Stimulated activated CD8-positive, alpha-beta memory T cell treated with anti-CD3 and anti-CD28 coated beads, Interleukin-7, amount 100 ng/mL, for 4 hours (primary cell): ENCODE measurements at places on chromosomes 3 and 15.

GRCh38 chr15:47718497-47719437 is 1.5 kb downstream of the SEMA6D start:
- DNase-seq = no peak

DNA sequence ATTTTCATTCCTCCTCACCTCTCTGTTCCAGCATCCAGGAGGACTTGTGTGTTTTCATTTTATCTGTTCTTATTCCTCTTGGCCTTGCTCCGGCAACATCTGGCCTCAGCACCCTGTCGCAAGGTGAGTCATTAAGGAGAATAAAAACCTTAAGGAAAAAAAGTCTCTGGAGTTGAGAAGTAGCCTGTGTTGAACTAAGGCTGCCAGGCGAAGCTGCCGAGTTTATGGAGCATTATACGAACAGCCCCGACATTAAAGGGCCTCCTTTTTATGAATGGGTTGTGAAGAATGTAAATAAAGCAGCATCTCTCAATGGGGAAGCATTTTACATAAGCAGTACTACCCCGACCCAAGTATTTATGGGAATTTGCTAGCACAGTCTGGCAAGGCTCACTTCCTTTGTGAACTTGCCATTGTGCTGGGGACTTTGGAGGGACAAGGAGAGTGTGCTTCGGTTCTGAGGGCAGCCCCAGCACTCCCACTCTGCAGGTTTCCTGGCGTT is 4.7 kb downstream of the BAHD1 start:
- DNase-seq = no peak

DNA sequence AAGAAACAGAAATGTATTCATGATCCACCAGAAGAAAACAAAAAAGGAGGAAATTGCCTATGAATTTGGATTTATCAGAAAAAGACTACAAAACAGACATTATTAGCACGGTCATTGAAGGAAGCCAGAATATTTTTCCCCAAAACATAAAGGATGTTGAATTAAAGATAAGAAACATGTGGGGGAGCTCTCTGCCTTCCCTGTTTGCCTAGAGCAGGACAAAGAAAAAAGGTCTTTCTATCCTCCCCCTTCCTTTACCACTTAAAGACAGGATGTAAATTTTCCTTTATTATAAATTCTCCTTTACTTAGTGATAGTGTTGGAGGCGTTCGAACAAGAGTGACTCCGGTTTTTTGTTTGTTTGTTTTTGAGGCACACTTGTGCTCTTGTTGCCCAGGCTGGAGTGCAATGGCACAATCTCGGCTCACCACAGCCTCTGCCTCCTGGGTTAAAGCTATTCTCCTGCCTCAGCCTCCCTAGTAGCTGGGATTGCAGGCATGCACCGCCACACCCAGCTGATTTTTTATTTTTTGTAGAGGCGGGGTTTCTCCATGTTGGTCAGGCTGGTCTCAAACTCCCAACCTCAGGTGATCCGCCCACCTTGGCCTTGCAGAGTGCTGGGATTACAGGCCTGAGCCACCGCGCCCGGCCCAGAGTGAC is 14.9 kb upstream of the RPN1 start:
- no peak for DNase-seq

- DNase-seq = no peak
Measured at GRCh38 chr15:62887113-62887570, 155.4 kb upstream of the TPM1 start.

DNA sequence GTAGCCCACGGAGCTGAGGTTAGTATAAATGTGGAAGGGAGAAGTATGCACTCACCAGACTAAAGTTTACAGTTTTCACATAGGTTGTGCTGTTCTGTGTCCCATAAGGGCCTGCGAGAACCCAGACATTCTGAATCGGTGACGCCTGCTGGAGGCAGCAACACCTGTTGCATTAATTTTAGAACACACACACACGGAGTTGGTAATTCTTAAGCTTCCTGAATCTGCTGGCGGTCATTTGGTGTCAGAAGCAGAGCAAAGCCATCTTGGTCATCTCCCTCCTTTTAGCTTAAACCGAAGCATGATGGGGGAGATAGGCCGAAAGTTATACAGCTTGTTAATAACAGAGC is 41.1 kb upstream of the AP3B2 start:
- DNase-seq = no peak

GRCh38 chr3:42052484-42053351 is 38.4 kb upstream of the TRAK1 start:
- no peak for DNase-seq

GRCh38 chr15:64597477-64597822 is 137.1 kb downstream of the ZNF609 start:
- no peak for DNase-seq

DNA sequence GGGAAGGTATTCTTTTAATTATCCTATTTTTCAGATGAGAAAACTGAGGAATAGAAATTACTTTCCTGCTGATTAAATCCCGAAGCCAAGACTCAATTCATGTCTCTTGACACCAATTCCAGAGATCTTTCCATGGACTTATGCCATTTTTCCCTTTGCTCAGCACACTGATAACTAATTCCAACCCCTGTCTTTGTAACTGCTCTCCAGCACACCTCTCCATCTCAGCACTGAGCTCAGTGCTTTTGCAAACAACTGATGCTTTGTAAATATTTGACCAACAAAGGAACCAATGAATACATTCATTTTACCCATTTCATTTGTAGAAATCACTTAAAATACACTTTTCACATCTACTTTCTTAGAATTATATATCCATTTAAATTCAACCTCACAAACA is 249.1 kb downstream of the IL5RA start:
- no peak for DNase-seq

DNA sequence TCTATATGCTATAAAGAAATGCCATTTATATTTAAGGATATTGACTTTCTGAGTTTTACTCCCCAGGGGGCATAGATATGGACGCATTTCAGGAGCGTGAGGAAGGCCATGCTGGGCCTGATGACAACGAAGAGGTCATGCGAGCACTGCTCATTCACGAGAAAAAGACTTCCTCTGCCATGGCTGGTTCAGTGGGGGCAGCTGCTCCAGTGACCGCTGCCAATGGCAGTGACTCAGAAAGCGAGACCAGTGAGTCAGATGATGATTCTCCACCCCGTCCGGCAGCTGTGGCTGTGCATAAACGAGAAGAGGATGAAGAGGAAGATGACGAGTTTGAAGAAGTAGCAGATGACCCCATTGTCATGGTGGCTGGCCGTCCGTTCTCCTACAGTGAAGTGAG is 38.4 kb downstream of the GTF2E1 start:
- no peak for DNase-seq

DNA sequence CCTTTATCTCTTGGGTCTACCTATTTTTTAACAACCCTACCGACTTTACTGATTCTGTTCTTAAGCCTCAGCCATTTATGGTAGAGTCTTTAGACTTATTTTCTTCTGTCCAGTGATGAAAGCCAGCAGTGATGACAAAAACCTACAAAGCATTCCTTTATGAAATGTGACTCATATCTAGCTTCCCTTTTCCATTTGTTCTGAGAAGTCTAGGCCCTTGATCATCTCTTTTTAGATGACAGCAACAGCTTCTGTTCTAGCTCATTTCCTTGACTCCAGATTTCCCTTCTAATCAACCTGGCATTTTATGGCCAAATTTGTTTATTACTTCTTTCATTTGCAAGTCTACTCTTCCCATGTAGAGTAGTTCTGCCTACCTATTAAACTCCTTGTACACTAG is 36.1 kb downstream of the CFAP44 start:
- no peak for DNase-seq

- peak; percentile 68 for DNase-seq
Measured at GRCh38 chr3:13650210-13651056, 101.5 kb downstream of the FBLN2 start.

- DNase-seq = no peak
Measured at GRCh38 chr3:42530073-42530472, 27.6 kb downstream of the VIPR1 start.

DNA sequence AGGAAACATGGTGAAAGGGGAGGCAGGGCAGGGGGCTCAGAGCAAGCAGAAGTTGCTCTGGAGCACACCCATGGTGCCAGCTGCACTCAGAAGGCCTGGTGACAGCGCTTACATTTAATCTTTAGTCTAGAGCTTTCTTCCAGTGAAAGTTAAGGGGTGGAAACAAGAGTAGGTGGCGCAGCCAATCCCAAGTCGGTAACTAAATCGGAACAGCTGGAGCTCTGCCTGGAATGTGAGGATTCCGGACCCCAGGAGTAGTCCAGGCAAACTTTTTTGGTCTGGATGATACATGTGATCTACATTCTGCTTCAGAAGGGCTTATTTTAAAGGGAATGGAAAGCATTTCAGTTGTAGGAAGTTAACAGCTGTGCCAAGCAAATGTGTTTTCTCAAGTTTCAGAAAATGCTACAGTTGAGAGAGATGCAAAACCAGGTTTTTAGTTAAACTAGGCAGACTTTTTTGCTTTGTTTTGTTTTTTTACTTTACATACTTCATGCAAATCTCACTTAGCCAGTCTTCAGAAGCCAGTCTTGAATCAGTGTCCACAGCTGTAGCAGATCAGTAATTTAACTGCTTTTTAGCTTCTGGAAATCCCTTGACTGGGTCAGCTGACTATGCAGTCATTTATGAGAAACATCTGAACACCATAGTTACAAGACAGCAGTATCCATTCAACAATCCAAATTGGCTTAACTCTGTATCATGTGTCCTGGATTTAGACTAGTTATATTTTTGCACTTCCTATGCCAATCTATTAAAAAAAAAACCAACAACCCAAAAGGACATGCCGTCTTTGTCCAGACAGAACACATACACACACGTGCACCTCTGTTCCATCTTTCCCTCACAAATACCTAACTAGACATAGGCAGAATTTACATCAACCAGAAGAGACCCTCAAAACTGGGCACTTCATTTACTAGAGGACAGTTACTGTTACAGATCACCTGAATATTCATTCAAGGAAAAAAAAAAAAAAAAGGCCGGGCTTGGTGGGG is 33.2 kb downstream of the ZNF106 start:
- DNase-seq = no peak

DNA sequence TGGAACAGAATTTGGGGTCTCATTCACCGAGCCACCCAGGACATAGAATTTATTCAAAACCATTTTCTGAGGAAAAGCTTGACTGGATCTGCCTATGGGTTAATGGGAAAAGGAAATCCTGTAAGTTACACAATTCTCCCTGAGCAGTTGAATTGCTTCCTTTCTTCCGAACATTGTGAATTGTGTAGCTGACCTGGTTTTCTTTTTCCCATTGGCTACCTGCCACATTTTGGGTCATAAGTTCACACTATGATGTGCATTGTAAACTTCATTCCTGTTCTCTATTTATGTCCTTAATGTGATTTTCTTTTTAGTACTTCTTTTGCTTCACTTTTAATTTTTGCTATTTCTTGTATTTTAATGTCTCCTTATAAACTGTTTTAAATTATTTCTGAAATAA is 386.0 kb upstream of the LRRC3B start:
- no peak for DNase-seq

- no peak for DNase-seq
Measured at GRCh38 chr15:38085931-38086568, 151.6 kb downstream of the TMCO5A start.

- no peak for DNase-seq
Measured at GRCh38 chr3:52827866-52828376, 2.6 kb downstream of the ITIH4 start.

DNA sequence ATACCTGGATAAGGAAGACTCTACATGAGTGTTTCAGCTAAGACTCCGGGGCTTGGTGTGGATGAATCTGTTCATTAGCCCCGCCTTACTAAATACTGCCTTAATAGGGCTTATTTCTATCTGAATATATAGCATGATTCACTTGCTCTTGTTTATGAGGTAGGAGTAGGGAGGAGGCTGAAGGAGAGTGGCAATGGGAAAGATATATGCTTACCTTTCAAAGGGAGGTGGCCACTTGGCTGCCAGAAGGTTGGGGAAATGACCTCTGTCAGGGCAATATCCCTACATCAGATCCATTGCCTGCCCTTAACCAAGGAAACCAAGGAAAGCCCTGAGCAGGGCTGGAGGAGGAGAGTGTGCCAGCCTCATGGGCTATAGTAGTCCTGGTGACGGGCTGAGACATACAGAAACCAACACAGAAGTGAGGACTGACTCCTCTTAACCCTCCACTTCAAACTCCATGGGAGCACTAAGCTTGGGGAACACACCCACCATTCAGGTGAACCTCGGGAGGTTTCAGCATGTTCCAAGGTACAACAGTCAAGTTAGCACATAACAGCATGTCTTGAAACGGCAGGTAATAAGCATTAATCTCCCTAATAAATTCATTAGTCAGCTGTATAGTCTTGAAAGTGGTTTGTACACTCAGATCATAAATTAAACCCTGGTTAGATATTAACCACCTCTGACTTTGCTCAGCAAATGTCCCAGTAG is 80.1 kb downstream of the EOMES start:
- DNase-seq = no peak

- no peak for DNase-seq
Measured at GRCh38 chr3:10515396-10515795, 10.0 kb upstream of the ATP2B2 start.

DNA sequence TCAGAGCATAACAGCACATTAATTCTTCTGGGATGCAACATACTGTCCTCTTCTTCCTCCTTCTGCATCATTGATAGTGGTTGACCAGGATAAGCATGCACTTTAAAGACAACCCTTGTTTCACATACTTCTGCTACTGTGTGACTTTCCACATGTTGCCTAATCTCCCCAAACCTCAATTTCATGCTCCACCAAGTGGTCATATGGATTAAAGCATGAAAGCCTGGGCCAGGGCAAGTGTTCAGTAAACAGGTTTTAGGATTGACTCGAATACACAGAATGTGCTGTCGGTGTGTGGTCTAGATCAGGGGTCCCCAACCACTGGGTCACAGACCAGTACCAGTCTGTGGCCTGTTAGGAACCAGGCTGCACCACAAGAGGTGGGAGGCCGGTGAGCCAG is 22.5 kb upstream of the BFSP2 start:
- DNase-seq = no peak

GRCh38 chr3:120198305-120198878 is 86.6 kb downstream of the GPR156 start:
- no peak for DNase-seq

- DNase-seq = no peak
Measured at GRCh38 chr3:120801484-120801883, 58.9 kb downstream of the GTF2E1 start.

- no peak for DNase-seq
Measured at GRCh38 chr15:68559345-68560310, 19.2 kb upstream of the CORO2B start.

GRCh38 chr3:90032980-90033641 is 925.7 kb downstream of the EPHA3 start:
- DNase-seq = no peak

- no peak for DNase-seq
Measured at GRCh38 chr15:71757741-71758530, 52.4 kb upstream of the NR2E3 start.

GRCh38 chr15:85527895-85528294 is 147.5 kb downstream of the AKAP13 start:
- DNase-seq = no peak
